ENCODE measurements at places on chromosomes 11 and 22.

DNA sequence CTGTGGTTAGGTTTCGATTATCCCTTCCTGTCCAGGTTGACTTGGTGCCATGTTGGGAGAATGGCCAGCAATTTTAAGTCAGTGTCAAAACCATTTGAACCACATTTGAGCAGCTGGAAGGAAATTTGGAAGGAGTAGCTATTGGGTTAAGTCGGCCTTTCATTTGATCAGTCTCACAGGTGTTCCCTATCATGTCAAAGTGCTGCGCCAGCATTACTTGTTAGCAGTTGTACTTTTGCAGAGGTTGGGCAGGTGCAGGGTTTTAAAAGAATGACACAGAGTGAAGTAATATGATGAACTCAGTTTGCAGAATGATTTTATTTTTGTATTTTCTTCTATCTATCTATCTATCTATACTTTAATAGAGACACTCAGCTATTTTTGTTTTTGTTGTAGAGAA, 6.4 kb upstream of the TYMP start:
- DNase-seq = no peak

DNA sequence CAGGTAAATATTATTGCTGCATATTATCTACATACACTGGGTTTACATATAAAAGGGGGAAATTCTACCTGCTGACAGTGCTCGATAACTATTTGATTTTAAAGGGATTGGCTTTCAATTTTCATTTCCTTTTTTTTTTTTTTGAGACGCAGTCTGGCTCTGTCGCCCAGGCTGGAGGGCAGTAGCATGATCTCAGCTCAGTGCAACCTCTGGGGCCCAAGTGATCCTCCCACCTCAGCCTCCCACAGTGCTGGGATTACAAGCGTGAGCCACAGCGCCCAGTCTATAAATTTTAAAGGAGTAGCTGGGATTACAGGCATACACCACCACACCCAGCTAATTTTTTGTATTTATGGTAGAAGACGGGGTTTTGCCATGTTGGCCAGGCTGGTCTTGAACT, 3.2 kb upstream of the PCF11 start:
- DNase-seq = no peak

DNA sequence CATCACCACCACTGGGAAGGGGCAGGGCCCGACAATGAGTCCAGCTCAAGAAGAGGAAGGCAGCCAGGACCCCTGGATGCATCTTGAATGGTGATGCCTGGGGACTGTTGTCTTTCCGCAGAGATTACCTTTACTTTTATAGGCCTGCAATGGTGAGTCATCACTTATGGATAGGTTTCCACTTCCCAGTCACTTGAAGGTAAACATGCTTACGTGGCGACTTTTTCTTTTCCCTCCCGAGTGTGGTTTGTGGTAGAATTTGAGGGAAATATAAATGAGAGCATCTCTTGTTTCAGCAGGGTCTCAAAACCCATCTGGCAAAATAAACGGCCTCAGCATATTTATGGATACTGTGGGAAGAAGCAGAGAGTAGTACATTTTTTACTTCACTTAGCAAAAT, at the start of gene MMP13:
TSS of gene MMP13 (minus strand) at position 109 of the 400 bp plus-strand sequence. CDS start at position 82, 27 bp downstream.
- DNase-seq = no peak

- no peak for DNase-seq
Measured at GRCh38 chr11:88353835-88354496, 16.4 kb upstream of the CTSC start.

DNA sequence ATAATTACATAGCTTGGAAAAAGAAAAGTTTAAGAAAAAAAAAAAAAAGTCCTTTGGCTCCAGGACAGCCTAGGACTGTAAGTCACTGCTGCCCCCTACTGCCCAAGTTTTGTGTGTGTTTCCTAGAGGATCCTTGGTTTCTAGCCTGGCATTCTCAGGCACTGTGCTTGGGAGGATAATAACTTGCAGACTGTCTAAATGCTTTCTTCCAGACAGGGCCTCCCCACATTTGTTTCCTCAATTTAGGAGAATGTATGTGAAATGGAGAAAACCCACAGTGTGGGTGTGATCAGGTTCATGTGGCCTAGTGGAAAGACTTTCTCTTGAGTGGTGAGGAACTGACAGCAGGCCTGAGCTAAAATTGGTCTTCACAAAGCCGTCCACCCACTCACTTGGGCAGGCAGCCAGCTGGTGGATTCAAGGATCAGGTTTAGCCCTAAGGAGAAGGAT, 191.0 kb downstream of the NAV2 start:
- no peak for DNase-seq

DNA sequence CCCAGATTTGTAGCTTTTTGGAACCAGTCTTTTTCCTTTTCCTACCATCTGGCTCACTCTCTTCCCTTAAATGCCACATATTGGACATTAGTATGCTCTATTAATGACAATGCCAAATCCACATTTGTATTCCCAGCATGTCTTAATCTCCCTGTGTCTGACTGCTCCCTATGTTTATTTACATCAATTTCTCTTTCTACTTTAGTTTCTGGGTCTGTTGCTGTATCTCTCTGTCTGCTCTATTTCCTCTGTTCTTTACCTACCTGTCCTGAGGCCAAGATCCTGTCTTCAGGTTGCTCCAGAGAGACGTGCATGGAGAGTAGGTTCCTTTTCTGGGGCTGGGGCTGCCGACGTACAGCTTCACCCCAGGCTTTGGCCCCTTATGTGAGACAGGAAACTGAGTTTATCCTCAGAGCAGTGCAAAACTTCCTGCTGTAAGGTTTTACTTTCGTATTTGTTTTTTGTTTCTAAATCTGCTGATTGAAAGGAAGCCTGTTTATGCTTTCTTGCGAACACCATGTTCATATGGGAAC, 25.6 kb downstream of the OR2AG2 start:
- no peak for DNase-seq

DNA sequence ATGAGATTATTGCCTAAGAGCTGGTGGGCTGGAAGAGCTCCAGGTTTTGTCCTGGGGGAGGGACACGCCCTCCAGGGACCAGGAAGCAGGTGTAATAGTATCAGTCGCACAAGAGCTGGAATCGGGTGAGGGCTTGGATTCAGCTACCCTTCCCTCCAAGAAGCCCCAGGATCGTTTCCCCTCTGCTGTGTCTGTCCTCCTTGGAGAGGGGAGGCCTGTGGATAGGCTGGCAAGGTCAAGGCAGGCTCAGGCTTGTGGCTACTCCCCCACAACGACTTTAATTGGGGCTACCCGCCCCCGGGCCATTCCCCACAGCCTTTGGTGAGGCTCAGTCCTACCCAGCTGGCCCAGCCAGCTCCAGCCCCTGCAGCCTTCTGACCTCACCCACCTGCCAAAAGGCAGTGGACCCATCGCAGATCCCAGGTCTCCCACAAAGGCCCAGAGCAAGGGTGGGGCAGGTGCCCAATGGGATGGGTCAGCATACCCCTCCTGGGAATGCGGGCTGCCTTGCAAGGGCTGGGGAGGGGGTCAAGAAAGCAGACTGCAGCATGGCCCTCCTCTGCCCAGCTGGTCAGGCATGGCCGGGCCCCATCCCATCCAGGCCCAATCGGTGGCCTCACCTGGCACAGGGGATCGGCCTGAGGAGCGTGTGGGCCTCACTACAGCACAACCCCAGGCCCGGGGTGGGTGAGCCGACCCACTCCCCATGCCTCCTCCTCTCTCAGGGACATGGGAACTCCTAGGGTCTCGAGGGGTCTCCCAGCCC, 1.0 kb downstream of the CTSD start:
- no peak for DNase-seq

DNA sequence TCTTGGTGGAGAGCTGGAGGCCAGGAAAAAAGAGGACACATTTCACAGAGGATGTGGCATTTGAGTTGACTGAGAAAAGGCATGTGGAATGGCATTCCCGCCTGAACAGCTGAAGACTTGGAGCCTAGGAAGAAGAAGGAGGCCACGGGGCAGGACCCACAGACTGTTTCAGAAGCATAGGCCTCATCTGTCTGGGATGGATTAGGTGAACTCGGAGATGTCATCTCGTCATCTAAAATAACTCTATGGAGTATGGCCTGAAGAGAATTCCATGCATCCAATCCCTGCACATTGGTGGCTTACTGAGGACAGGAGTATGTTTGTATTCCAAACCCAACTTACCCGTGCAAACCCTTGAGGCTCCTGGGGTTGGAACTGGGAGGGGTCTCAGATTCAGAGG, 16.4 kb downstream of the SPATA19 start:
- DNase-seq = no peak

GRCh38 chr22:25783856-25784255, 41.9 kb downstream of the MYO18B start:
- no peak for DNase-seq

GRCh38 chr11:10302359-10302743, 2.5 kb upstream of the ADM start:
- DNase-seq = no peak

DNA sequence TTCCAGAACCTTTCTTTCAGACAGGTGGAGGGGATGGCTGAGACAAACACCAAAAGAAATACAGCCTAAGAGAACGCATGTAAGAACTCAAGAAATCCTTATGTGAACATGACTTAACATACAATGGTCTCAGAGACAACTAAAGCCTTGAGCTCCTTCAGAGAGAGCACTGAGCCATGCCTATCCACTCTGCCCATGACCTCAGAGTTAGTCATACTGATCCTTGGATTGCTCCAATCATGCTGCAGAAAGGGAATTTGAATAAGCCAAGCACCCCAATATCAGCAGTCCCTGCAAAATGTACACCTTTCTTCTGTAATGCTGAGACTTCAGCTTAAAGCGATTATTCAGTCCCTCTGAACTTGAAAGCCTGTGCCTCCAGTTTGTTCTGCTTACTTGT, 43.2 kb upstream of the CHKA start:
- no peak for DNase-seq

DNA sequence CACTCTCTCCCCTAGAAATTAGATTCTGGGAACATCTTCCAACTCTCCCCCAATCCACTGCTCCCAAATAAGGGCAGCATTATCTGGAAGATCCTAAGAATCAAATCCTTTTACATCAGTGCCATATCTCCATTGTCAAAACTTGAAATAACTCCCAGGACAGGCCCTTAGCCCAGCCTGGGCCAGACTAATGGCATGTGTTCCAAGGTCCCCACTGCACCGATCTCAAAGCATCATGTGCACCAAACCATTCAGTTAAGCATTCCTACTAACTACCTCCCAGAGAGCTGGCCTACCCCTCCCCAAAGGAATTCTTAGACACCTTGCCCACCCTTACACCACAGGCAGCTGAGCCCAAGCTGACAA, 44.2 kb upstream of the POU2AF1 start:
- no peak for DNase-seq

DNA sequence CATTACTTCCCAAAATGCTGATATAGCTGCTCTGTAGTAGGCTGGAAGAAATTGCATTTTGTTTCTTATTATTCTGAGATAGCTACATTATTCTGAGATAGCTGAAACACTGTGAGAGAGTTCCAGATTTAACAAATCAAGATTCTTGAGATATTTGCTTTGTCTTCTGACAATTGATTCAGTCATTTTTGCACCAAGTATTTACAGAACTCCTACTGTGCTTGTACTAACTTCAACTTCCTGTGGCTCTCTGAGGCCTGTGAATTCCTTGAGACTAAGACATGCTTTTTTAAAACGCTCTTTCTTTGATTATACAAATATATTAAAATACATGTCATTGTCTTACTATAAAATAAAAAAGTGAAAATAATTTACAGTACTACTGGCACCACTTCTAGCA, 52.7 kb downstream of the USP47 start:
- DNase-seq = no peak

- DNase-seq = no peak
Measured at GRCh38 chr11:119612814-119613213, 116.2 kb downstream of the NECTIN1 start.

GRCh38 chr11:125251956-125252355, 87.4 kb downstream of the PKNOX2 start:
- no peak for DNase-seq

GRCh38 chr11:95922099-95922498, 1.8 kb downstream of the MTMR2 start:
- DNase-seq = no peak

- no peak for DNase-seq
Measured at GRCh38 chr11:119685111-119685746, 43.8 kb downstream of the NECTIN1 start.

DNA sequence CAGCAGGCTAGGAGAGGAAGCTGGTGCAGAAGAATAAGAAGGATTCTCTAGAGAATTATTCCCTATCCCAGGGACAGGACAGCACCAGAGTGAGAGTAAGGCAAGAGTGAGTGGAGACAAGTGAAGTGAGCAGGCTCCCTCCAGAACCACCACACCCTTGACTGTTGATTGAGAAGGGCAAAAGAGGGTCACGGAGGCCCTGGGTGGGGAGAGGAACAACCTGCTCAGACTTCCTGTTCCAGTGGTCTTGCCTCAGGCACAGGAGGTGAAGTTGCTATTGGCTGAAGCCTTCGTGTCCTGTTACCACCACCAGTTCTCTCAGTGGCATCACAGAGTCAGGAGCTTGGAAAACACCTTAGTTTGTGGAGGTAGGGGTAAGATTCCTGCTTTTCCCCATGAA, 51.7 kb upstream of the CCDC89 start:
- DNase-seq = no peak

- no peak for DNase-seq
Measured at GRCh38 chr11:76736773-76737495, 46.2 kb upstream of the TSKU start.

DNA sequence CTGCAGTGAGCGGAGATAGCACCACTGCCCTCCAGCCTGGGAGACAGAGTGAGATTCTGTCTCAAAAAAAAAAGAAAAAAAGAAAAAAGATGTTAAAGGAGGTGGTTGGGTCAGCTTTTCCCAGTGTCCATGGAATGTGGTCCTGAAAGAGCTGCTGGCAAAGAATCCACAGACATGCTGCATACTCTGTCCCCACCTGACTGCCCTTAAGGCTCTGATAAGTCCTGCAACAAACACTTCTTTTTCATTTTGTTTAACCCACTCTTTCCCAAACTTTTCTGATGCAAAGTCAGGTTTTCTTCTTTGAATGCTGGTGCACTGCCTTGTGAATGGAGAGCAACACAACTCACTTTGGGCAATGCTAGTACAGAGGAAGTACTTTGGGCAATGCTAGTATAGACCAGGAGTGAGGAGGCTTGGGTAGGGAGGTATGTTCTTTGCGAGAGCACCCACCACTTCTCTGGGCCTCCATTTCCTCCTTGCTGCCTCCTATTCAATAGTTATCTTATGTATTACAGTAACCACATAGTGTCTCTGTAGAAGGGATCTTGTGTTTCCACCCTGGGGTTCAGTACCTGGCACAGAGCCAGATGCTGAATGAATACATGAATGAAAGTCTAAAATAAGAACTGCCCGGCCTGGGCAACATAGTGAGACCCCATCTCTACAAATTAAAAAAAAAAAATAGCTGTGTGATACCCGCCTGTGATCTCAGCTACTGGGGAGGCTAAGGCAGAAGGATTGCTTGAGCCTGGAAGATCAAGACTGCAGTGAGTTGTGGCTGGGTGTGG, 18.9 kb downstream of the LIF start:
- no peak for DNase-seq

GRCh38 chr22:37659066-37659896, 758 bp downstream of the PDXP start:
- no peak for DNase-seq

- DNase-seq = peak; percentile 88
Measured at GRCh38 chr11:117817368-117818040, 7.0 kb downstream of the FXYD2 start.
